ENCODE measurements at places on chromosomes 5 and 9. TPM values are rescaled to one million over a fixed set of nuclear protein-coding genes. Genes with fewer than 3 reads are reported as not detected.

PCDHGB3 gene
- polyA plus RNA-seq, result 0.06 TPM

- H3K36me3 ChIP-seq, result peaks cover 3% of the 10 kb centered on the region
- no peak overlapping the region for H3K27ac ChIP-seq
- no peak overlapping the region for H3K4me3 ChIP-seq
Measured at GRCh38 chr5:79413112-79413511, 100.8 kb downstream of the HOMER1 start.

- no peaks in the 10 kb centered on the region for H3K4me1 ChIP-seq
- no peak for DNase-seq
- no peak overlapping the region for H3K27ac ChIP-seq
- peaks cover 6% of the 10 kb centered on the region for H3K27me3 ChIP-seq
Measured at GRCh38 chr5:115324021-115324420, 27.6 kb upstream of the CCDC112 start.

DNA sequence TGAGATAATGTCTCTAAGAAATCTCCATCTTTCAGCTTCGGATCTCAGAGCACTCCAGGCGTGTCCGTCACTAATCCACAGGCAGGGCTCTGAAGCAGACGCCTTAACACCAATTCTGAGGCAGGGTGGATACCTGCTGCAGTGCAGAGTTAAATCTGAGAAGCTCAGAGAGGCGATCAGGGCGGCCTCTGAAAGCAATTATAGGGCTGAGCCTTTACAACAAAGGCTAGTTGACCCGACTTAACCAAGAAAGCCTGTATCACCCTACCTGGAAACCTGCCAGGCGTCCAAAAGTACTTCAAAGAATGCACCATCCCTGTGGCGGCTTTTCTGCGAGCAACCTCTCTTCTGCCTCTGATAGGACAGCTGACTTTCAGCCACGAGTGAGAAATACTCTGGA is 134.8 kb upstream of the MSX2 start:
- no peaks in the 10 kb centered on the region for H3K36me3 ChIP-seq
- no peak overlapping the region for H3K4me3 ChIP-seq
- H3K4me1 ChIP-seq, result no peaks in the 10 kb centered on the region
- H3K27ac ChIP-seq, result no peak overlapping the region
- no peaks in the 10 kb centered on the region for H3K27me3 ChIP-seq

- no peaks in the 10 kb centered on the region for H3K36me3 ChIP-seq
- DNase-seq, result no peak
- no peak overlapping the region for H3K4me3 ChIP-seq
- no peaks in the 10 kb centered on the region for H3K4me1 ChIP-seq
- H3K27ac ChIP-seq, result no peak overlapping the region
Measured at GRCh38 chr5:150162142-150162513, 4.5 kb upstream of the CDX1 start.

- H3K4me1 ChIP-seq, result peaks cover 17% of the 10 kb centered on the region
- peaks cover 1% of the 10 kb centered on the region for H3K27me3 ChIP-seq
- peak overlapping the region; percentile 52 for H3K4me3 ChIP-seq
- no peaks in the 10 kb centered on the region for H3K36me3 ChIP-seq
Measured at GRCh38 chr5:39437467-39437866, 12.7 kb upstream of the DAB2 start.
